ENCODE measurements at places on chromosomes 2 and 18. TPM values are rescaled to one million over a fixed set of nuclear protein-coding genes. Genes with fewer than 3 reads are reported as not detected.
A peak's percentile ranks its signal among the peaks of the same experiment; 100 is the strongest.

DNA sequence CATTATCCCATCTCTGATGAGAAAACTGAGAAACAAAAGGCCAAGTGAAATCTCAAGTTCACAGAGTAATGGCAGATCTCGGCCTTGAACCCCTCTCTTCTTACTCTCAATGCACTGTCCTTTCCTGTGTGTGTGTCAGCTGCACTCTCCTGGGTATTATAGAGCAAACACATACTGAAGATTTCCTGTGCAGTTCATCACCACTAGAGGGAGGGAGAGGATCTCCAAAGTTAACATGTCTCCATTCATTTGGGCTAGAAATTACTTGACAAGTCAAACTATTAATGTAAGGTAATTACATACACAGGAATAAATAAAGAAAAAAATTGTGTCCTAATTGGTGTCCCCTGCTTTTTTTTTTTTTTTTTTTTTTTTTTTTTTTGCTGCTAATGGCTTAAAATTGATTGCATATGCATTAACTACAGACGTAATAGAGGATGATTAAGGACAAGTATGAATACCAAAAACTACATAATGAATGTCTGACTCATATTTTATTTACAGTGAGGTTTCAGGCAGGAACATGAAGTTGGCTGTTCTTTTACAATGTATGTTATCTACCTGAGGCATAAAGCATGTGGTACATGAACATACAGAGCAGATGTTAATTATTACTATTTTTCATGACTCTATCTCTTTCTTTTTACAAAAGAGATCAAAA, 269.2 kb downstream of the NYAP2 start:
- peak; percentile 41 for DNase-seq

SLC11A1 gene
- total RNA-seq, result 0.29 TPM

ANKAR gene
- 14.1 TPM for total RNA-seq

NEU4 gene
- total RNA-seq, result not detected

DNA sequence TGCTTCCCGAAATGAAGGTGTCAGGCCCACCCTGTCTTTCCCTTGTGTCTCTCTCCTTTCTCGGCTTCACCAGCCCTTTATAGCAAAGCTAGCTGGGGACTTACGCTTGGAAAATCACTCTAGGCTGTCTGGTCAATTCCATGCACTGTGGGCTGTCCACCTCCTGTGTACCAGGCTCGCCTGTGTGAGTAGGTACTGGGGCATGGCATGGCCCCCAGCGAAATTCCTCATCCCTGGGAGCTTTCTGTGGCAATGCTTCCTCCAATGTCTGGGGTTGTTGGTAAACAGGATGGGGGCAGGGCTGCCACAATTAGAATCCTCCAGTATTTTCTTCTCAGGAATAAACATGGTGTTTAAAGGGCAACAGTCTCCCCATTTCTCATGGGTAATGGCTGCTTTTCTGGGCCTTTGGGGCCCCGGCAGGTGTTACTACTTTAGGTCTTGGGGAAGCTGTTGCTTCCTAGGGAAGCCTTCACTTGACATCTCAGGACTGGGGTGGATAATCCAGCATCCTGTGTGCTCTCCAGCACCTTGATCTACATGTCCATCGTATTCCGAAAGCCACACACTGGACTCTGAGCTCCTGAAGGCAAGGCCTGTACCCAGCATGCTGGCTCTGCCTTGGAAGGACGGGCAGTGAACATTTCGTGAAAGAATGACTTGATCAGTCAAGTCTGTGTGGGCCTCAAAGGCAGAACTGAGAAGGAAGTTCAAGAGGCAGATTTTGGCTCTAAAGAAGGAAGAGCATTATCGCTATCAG, 21.1 kb downstream of the RHOB start:
- no peak for DNase-seq

CPLX4 gene
- not detected for total RNA-seq

DNA sequence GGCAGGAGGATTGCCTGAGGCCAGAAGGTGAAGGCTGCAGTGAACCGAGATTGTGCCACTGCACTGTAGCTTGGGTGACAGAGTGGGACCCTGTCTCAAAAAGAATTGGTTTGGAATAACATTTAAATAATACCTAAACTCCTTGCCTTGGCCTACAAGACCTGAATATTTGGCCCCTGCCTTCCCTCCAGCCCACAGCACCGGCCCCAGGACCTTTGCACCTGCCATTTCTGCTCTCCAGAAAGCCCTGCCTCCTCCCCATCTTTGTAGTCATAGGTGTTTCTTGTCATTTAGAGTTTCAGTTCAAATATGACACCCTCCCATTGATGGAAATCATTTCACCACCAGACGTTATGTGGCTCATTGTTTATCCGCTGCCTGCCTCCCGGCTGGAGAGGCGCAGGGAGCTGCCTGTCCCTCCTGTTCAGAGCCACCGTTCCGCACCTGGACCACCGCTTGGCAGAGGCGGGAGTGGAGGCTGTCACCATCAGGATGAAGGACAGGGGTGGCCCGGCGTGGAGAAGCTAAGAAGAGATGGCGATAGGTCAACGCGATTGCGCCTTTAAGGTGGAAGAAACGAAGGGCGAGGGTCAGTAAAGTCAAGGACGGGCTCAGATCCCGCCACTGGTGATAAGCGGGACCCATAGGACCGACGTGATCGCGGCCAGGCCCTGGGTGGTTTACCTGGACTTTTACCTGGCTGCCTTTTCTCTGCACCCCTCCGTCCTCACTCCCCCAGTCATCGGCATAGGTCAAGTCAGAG, 638 bp upstream of the LPIN1 start:
- peak; percentile 52 for DNase-seq

GRCh38 chr2:54073796-54074195, 41.6 kb upstream of the ACYP2 start:
- no peak for DNase-seq

DNA sequence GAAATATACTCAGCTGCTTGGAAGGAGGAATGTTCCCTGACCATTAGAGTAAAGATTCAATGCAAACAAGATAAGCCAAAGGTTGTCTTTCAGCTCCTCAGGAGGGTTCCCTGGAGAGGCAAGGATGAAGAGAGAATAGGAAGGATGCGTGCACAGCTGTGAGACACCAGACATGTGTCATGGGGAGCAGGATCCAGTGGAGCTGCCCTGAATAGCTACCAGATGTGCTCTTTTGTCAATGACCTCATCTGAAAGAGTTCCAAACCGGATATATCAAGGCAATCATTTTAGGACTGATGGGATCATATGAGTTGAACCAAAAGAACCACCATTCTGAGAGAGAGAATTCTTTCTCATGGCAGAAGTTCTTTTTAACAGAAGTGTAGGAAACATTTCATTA, 490.6 kb downstream of the IRS1 start:
- DNase-seq, result no peak

- peak; percentile 53 for DNase-seq
Measured at GRCh38 chr2:218422403-218423086, 3.6 kb downstream of the VIL1 start.

DNA sequence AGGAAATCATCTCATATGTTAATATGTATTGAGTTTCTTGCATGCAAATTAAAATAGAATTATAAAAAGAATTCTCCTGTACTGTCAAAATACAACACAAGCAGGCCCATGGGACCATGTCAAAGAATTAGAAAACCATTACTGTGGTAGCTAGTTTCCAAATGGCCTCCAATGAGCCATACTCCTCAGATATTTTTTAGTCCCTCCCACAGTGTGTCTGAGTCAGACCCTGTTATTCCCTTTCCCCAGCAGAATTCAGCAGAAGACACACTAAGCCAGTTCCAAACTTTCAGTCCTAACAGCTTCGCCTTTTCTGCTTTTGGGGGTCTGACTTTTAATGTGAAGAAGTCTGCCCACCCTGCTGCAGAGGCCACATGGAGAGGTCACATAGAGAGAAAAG, 86.7 kb downstream of the FIGN start:
- no peak for DNase-seq

- DNase-seq, result no peak
Measured at GRCh38 chr2:67923696-67924095, 139.1 kb downstream of the C1D start.

CHRNA1 gene
- total RNA-seq, result not detected

DNA sequence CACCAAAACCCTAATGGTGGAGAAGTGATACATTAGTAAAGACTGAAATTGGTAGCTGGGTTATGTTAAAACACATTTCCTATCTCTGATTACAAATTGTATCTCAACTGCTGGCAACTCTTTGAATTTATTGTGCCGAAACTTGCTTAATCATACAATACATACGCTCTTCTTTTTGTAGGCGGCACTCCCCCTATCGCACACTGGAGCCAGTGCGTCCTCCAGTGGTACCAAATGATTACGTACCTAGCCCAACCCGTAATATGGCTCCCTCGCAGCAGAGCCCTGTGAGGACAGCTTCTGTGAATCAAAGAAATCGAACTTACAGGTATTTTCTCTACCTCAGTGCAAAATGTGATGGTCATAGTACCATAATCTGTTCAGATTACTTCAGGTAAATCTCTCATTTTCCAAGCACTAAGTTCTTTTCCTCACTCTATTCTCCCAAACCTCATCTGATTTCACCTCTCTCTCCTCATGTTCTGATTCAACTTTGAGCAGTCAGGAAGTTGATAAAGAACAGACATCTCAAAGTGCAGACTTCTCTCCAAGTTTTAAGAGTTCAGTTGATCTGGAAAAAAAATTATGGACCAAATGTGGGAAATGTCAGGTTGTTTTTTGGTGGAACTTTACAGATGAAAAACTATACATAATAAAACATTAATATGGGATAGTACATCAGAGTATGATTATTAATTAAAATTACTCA, 66.5 kb downstream of the ABI2 start:
- no peak for DNase-seq

- DNase-seq, result peak; percentile 64
Measured at GRCh38 chr2:232419245-232420072, 12.8 kb downstream of the ALPG start.

- peak; percentile 51 for DNase-seq
Measured at GRCh38 chr18:32093523-32093922, 1.8 kb downstream of the RNF138 start.

DNA sequence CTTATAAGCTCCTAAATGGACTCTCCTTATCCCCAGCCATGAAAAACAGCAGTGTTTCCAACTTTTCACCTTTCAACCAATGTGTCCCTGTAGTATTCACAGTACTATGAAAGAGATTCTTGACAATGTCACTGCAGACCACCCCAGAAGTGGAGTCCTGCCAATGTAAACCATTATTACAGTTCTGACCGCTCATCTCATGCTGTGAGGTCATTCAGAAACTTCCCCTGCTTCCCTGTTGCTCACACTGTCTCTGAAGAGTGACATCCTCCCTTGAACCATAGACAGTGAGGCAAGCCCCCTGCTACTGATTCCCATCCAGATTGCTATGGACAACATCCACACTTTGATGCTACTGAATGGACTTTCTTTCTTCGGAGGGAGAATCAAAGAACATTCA, 1523.7 kb upstream of the ACVR2A start:
- DNase-seq, result no peak

DNA sequence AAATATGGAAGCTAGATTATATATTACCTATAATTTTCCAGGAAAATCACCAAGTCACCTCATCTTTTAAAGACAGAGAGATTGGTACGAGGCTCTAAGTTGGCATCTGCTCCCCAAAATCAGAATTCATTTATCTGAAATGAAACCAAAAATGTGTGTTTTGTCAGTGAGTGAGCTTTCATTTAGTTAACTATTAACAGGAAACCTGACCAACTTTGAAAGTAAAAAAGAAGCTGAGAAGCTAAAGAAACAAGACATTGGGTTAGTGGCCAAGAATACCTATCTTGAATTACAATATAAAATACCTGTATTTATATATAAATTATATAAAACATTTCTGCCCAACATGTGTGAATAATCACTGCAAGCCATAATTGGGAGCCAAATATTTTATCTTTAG, 1.9 kb downstream of the MPPE1 start:
- no peak for DNase-seq

DNA sequence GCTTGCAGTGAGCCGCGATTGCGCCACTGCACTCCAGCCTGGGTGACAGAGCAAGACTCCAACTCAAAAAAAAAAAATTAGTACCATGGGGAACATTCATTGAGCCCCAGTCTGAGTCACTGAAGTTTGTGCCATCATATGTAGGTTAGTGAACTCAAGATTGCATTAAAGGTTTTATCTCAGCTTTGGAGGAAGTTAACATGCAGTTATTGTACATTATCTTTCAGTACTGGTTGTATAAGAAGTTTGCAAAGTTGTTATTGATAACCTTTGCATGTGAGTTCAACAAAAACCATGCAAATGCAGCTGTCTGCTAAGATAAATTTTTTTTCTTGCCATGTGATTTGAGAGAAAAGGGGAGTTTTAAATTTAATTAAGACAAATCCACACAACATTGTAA, 95.7 kb downstream of the MEIS1 start:
- DNase-seq, result no peak

GRCh38 chr2:59276033-59276432, 1034.9 kb upstream of the FANCL start:
- no peak for DNase-seq

DNA sequence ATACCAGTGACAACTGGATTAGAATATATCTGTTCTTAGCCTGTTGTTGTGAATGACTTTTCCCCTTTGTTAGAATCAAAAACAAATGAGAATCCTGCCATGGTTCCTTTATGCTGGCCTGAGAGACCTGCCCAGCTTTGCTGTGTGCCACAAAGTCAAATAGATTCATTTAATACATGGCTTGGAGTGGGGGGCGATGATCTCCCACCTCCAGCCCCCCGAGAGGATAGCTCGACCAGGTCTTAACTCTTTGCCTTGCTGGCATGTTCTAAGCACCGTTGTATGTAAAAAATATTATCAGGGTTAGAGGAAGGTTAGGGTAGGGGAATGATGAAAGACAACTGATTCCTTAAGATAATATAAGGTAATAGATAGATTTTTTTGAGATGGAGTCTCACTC, 22.2 kb upstream of the DGKD start:
- no peak for DNase-seq

- no peak for DNase-seq
Measured at GRCh38 chr2:136844546-136844945, 79.2 kb downstream of the THSD7B start.

- DNase-seq, result peak; percentile 84
Measured at GRCh38 chr2:120314690-120315366, 31.1 kb upstream of the INHBB start.
